ENCODE measurements at places on chromosomes 5 and 9.

DNA sequence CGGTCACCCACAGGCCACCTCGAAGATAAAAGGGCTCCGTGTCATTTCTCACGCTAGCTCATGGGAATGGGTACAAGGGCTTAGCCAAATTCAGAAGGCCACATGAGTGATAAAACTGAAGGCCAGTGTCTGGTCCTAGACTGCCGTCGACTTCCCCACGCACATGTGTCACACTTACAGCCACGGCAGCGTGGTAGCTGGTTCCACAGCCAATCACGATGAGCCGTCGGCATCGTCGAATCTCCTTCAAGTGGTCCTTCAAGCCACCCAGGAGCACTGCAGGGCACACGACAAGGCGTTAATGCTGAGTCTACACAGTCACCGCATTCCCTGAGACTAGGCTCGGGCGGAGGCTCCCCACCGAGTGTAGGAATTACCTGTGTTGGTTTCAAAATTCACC, 24.7 kb upstream of the MAPK9 start:
- DNase-seq, result no peak

GRCh38 chr9:70125621-70126263, 82.1 kb downstream of the MAMDC2 start:
- DNase-seq, result no peak

DNA sequence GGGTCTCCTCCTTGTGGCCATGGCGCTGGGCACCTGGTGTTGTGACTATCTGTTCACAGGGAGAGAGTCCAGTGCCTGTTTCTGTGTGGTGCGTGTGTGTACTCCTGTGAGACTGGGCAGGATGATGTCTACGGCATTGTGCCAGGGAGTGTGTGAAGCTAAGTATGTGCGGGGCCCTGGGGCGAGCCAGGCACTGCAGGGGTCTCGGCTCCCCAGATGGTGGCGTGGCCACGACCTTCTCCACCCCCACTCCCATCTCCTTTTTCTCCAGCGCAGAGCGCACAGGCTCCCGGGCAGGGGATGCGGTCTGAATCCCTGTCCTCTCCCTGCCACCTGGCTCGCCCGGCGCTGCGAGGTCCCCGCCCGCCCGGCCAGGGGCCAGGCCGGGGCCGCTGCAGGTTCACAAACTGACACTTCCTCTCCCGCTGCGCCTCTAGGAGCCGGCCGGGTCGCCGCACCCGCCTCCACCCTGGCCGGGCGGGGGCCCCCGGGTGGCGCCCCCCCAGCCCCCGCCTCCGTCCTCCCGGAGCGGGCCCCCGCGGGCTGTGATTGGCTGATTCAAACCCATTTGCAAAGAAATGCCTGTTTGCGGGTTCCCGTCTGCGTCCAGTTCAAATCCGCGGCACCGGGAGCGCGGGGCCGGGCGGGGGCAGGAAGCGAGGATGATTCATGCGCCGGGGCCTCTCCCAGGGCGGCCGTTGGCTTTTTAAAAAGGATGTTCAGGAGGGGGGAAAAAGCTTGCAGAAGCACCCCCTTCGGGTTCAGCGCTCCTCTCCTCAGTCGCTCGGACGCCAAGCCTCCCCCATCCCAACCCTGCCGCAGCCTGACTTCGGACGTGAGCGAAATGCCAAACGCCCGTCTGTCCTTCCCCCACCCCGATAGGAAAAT, 790 bp downstream of the PHF19 start:
- peak; percentile 59 for DNase-seq

DNA sequence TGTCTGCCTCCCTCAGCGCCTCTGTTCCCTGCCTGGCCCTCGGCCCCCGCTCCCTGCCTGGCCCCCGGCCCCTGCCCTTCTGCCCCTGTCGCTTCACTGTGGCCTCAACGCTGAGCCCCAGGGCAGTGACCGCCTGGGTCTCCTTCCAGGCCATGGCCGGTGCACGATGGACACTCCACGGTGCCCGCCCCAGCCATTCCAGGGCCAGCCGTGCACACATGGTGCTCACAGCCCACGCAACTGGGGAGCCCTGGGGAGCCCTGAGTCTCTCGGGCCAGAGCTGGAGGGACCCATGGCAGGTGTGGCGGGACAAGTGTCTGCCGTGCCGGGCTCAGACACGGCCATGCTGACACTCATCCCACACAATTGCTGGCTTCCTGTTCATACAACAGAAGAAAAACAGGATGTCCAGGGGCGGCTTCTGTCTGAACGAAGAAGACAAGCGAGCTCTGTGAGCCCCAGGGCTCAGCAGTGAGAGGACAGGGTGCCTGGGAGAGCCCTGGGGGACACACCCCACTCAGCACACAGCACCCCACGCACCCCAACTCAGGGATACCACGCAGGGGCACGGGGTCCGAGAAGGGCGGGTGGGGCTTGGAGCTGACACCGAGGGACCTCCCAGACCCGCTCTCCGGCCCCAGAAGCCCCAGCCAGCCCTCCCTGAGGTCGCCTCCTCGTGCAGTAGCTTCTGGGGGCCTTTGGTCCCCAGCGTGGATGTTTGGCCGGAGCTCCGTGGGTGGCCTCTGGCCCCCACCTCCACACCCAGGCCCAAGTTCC, 35.7 kb downstream of the EXD3 start:
- DNase-seq, result no peak

GRCh38 chr9:124863371-124863871, 1.5 kb downstream of the ARPC5L start:
- no peak for DNase-seq

DNA sequence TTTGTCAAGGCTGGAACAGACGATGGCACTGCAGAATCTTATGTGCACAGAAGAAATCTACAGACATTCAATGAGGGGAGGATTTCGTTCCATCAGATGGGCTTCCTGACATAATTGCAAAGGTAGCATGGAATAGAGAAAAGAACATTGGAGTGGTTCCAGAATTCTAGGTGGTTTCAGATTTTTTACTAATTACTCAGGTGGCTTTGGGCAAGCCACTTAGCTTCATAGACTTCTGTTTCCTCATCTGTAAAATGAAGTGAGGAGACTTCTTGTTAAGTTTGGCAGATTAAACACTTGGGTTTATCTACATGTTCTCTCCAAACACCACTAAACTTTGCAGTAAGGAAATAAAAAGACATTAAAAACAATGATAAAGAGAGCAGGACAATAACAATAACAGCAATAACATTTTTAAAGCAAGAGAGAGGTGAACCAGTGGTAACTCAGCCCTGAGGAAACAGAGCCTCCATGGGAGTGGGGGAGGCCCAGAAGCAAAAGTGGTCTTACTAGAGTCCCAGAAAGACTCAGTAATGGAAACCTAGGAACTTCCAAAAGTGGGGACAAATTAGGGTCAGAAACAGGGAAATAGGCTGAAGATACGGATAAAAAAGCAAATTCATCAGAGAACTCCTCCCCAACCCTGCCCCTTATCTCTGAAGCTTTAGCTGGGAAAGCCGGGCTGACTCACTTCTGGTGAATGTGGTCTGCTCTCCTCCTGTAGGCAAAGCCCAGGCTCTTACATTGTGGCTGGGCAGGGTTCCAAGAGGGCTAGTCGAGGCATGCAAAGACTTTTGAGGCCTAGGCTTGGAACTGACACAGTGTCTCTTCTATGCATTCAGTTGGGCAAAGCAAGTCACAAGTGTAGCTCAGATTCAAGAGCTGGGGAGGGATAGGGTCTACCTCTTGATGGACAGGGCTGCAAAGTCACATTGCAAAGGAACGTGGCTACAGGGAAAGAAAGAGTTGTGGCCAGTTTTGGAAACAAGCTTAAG, 11.8 kb upstream of the ACTBL2 start:
- DNase-seq, result no peak

DNA sequence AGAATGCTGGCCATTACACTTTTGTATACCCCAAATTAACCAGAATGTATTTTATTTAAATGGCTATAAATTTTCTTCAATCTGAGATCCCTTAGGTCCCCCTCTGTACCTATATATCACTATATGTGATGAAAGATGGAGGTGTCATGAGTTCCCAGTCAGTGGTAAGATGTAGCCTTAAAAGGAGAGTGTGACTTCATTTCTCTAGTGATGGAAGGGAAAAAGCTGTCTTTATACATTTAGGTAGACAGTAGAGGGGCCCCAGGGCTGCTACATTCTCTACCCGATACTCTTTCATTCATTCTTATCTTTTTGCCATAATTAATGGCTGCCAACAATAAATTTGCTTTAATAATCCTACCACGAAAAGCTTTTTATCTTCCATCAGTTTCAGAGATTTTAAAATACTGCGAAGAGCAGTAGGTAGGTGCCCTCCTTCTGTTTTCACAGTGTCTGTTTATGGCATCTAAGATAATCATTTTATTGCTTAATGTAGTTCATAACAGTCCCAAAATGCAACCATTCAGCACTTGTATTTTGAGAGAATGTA, 301.3 kb downstream of the ZNF608 start:
- DNase-seq, result no peak

- no peak for DNase-seq
These were observed 859.5 kb downstream of the PTPRD start for GRCh38 chr9:9753266-9753665.

GRCh38 chr9:91302831-91303230, 58.9 kb downstream of the AUH start:
- no peak for DNase-seq

- DNase-seq, result no peak
These were observed 136.8 kb downstream of the FRMD3 start for GRCh38 chr9:83401328-83401900.

DNA sequence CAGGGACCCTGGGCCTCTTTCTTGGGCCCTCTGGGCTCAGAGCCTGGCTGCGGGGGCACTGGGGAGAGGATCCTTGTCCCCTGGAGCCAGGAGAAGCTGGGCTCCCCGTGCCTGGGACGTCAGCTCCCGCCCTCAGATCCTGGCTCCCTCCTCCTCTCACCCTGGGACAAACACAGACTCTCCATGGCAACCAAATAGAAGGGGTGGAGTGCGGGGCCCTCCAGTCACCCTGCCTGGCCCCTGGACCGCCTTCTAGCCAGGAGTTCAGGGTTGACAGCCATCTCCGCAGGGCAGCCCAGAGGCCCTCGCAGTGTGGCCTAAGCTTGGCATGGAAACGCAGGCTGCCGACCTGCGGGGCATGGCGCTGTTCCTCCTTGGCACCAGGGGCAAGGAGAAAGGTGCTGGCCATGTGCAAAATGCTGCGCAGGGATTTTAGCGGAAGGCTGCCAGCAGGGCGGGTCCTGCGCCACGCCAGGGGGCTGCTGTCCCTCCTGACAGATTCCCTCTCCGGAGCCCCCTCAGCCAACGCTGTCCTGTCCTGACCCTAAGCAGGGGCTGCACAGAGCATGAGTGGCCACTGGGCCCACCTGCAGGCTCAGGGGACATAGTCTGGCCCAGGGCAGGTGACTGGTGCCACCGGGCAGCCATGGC, 1.0 kb downstream of the ZDHHC11 start:
- no peak for DNase-seq

DNA sequence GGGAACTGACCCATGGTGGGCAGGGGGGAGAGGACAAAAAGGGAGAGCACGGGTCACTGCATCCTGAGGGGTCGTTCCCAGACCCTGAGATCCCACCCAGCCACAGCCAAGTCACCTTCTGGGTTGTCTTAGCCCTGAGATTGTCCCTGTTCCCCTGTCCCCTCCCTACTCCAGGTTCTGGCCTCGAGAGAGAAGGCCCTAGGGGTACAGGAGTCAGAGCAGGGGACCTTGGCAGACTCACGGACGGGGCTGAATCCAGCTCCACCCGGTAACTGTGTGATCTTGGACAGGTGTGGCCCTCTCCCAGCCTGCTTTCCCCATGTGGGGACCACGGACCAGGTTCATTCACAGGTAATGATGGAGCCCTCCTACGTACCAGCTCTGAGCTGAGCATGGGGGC, 11.2 kb upstream of the CERCAM start:
- no peak for DNase-seq

DNA sequence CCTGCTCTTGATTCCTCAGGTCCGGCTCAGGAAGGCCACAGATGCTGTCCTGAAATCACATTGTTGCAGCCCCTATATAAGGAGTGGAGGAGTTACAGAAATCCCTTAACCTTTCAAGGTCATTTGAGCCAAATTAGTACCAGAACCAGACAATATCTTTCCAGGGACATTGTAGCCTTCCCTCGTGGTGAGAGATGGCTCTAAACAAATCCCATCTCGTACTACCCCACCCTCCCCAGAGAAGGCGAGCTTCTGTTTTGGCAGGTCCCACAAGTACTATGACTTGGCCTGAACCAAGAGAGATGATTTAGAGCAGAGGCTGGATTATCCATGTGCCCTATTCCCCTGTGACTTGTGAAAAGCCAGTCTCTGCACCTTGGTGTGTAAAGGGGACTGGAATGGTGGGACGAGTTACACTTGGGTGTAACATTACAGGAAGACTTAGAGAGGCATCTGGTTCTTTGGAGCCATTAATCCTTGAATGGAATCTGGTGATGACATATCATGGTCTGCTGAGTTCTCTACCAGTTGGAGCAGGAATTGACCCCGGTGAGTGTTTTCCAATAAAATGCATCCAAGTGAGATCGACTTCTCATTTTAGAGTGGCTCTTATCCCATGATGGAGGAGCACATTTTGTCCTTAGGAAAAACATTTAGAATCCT, at the start of gene FAM240B:
Gene FAM240B, minus strand, starts transcription at position 51 of the 663 bp plus-strand sequence. CDS start 16,134 bp downstream, outside the sequence.
- no peak for DNase-seq

DNA sequence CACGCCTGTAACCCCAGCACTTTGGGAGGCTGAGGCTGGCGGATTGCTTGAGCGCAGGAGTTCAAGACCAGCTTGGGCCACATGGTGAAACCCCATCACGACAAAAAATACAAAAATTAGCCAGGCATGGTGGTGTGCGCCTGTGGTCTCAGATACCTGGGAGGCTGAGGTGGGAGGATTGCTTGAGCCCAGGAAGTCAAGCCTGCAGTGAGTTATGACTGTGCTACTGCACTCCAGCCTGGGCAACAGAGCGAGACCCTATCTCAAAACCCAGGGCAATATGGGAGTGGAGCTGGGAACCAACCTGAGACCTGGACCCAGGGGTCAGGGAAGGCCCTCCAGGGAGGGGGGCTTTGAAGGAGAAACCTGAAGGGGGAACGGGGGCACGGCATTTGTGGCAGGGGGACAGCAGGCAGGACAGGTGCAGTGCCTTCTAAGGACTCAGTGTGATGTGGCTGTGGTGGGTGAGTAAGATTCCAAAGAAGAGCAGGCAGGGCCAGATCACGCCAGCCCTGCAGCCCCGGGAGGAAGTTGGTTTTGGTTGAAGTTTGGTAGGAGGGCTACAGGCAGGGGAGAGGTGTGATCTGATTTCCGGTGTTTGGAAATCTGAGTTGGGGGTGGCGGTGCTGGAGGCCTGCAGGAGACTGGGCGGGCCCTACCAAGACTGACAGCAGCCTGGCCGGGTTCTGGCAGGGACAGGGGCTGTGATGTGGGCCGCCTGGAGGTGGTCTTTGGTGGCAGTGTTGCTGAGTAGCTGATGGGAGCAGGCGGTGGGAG, 46.2 kb downstream of the NTNG2 start:
- DNase-seq, result no peak

- DNase-seq, result no peak
These were observed 14.0 kb upstream of the PWWP2A start for GRCh38 chr5:160133071-160133917.

DNA sequence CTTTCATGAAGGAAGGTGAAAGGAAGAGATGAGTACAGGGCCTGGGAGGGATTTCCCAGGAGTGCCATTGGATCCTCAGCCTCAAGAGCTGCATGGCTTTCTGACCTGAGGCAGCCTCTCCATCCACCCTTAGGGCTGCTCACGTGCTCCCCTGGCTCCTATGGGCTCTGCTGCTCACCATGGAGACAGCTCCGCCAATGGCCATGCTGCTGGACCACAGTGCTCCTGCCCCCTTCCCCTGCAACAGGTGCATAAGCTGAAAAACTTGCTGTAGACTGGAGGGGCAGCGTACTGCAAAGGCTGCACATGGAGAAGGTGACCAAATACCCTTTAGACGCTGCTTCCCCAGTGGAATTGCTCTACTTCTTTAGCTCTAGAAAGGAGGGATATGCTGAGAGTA, 112.7 kb upstream of the PANK3 start:
- DNase-seq, result no peak

GRCh38 chr9:92528522-92528849, 7.3 kb downstream of the ECM2 start:
- no peak for DNase-seq

GRCh38 chr9:100379862-100380261, 27.1 kb upstream of the TEX10 start:
- no peak for DNase-seq

Measured in NCI-H2081 treated with DMSO at 0.1 percent for 48 hours (cell line).